ENCODE measurements at places on chromosomes 13 and 19.

- no peak for DNase-seq
Measured at GRCh38 chr13:28792992-28793391, 27.1 kb upstream of the MTUS2 start.

GRCh38 chr19:3644351-3645066 lies 17.9 kb upstream of the CACTIN start:
- no peak for DNase-seq

GRCh38 chr13:45456196-45456972 lies 8.4 kb upstream of the COG3 start:
- no peak for DNase-seq

DNA sequence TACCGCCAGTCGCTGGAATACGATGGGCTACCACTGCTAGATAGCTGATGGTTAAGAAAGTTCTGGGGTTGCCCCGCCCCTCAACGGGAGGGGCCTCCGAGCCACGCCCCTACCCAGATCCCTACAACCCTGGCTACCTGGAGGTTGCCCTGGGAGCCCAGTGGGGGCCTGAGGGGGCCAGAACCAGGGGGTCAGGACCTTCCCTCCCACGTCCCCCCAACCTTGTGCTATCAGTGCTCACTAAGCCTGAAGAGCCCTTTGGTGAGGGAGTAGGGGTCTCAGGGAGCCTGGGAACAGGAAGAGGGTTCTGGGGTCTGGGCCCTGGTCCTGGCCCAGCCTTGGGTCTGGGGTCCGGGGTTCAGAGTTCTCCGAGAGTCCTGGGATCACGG lies 8.9 kb downstream of the OCEL1 start:
- DNase-seq = no peak

DNA sequence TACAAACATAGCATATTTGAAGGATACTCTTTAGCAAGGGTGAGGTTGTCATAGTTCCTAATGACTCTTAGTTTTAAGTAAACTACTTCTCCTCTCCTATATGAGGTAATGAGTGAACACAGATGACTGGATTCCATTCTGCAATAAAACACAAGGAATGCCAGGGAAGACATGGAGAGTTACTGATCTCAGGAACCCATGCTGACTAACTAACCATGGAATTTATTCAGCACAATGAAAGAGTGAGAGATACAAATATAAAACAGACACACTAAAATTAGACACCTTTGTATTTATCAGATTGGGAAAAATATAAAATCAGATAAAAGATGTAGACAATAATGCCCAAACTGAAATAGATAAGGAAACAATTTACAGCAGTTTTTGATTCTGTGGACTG lies 1525.9 kb upstream of the SLC10A2 start:
- no peak for DNase-seq

- no peak for DNase-seq
Measured at GRCh38 chr19:16325161-16325527, 518 bp downstream of the KLF2 start.

DNA sequence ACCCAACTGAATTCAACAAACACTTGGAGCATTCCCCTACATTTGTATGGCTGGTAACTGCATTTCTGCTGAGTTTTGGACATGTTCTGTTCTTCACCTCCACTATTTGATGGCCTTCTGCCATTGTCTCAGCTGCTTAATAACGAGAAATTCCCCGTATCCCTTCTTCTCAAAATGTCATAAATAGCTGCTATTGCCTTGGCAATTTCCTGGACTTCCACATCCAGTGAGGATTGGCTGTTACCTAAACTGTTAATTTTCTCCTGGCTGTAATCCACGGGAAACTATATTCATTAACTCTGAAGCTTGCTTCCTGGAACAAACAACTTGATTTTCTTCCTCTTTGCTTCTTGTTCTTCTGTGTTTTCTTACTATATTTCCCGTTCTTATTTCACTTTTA lies 69.5 kb upstream of the TDRD3 start:
- no peak for DNase-seq

DNA sequence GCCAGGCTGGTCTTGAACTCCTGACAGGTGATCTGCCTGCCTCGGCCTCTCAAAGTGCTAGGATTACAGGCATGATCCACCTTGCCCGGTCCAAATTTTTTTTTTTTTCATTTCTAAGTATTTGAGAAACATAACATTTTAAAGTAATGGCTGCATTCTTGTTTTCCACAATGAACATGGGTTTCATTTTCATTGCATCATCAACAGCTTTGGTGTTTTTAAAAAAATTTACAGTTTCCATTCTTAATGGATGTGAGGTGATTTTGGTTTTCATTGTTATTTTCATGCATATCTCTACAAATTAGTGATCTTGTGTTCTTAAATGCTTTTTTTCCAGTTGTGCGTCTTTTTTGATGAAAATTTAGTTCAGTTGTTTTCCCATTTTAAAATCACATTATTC lies 27.5 kb downstream of the ZNF429 start:
- DNase-seq = no peak

DNA sequence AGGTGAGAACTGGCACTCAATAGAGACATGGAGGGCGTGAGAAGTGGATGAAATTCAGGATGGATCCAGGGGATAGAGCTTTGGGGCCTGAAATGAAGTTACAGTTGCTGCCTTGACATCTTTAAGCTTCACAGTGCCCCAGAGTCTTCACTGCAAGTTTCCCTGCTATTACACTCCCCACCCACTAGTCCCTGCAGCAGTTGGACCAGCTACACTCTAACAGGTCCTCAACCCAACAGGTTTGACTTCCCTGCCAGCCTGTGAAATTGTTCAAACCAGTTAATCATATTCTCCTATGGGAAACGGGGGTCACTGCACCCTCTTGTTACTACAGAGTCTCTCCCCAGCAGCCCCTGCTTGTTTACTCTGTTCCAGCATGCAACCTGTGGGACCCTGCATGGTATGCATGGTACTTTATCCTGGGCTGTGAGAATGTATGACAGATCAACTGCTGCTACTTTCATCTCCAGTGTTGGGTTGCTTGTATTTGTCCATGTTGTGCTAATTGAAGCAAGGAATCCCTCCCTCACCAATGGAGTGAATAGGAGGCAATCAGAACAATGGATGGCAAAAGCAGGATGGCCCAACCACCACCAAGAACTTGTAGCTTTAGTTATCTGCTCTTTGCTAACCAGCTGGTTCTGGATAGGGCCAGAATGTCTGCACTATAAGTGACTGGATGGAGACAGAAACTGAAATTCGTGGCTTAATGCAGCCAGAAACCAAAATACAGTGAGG lies 314.2 kb downstream of the OLFM4 start:
- no peak for DNase-seq

DNA sequence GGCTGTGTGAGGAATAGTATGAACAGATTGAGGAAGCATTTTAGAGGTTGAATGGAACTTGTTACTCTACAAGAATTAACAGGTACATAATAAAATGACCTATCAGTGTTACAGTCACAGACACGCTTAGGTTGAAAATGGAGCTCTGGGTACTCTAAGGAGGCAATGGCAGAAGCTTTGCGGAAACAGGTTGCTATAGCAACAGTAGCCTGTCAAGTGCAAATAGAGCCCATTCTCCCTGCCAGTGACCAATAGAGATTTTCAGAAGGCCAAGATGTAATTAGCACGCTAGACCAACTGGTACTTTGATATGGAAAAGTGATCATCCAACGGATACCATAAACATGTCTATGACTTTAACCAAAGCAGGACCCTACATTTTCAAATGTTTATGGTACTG lies 148.5 kb upstream of the FREM2 start:
- no peak for DNase-seq

DNA sequence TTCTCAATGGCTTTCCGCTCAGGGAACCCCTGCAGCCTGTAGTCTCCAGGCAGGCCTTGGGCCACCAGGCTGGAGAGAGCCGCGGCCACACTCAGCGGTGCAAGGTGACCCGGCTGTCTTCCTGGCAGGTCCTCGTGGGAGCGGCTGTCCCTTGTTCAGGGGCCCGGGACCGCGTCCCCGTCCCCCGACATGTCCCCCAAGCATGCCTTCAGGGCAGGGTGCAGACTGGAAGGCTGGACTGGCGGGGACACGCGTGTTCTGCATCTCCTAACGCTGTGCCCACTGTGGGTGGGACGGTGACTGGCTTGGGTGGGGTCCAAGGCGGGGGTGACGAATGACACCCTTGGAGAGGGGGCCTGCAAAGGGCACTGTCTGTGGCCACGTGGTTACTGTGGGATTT lies 93.6 kb downstream of the WTIP start:
- DNase-seq = no peak

- peak; percentile 49 for DNase-seq
Measured at GRCh38 chr13:23450340-23451046, 17.0 kb upstream of the SACS start.

- DNase-seq = no peak
Measured at GRCh38 chr19:6070720-6071485, 39.4 kb downstream of the RFX2 start.
